ENCODE measurements at places on chromosomes 4 and X.

- no peak for DNase-seq
Measured at GRCh38 chrX:153948002-153948466, 3.6 kb upstream of the RENBP start.

DNA sequence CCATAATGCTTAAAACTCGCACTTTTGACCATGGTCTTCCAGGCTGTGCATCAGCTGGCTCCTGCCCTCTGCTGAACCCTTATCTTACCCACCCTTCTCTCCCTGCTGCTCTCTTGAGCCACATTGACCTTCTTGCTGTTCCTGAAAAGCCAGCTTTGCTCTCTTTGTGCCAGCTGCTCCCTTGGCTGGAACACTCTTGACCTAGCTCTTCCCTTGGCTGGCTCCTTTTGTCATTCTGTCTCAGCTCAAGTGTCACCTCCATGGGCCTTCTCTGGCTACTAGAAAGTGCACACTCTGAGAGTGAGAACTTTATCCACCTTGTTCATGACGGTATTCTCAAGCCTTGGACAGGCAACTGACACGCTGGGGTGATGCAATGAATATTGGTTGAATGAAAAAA, 112.1 kb downstream of the MGST2 start:
- no peak for DNase-seq

GRCh38 chr4:14892563-14892962, 109.7 kb upstream of the CPEB2 start:
- DNase-seq = no peak

DNA sequence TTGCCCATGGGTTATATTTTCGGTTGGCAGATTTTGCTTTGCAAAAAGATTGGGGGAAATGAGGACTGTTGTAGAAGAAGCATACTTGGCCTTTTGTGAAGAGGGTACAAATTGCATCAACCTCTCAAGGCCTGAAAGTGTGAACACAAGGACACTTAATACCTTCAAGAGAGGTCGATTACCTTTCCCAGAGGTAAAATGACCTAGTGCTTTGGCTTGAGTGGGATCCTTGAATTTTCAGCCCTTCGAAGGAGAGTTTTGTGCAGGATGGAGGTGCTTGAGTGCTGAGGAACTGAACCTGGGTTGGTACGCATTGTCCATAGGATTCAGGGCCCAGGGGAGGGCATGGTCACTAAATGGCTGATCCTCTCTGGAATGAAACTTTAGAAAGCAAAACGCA, 27.6 kb upstream of the NKAP start:
- DNase-seq = no peak

GRCh38 chrX:17944833-17945497, 83.9 kb upstream of the RAI2 start:
- DNase-seq = no peak

DNA sequence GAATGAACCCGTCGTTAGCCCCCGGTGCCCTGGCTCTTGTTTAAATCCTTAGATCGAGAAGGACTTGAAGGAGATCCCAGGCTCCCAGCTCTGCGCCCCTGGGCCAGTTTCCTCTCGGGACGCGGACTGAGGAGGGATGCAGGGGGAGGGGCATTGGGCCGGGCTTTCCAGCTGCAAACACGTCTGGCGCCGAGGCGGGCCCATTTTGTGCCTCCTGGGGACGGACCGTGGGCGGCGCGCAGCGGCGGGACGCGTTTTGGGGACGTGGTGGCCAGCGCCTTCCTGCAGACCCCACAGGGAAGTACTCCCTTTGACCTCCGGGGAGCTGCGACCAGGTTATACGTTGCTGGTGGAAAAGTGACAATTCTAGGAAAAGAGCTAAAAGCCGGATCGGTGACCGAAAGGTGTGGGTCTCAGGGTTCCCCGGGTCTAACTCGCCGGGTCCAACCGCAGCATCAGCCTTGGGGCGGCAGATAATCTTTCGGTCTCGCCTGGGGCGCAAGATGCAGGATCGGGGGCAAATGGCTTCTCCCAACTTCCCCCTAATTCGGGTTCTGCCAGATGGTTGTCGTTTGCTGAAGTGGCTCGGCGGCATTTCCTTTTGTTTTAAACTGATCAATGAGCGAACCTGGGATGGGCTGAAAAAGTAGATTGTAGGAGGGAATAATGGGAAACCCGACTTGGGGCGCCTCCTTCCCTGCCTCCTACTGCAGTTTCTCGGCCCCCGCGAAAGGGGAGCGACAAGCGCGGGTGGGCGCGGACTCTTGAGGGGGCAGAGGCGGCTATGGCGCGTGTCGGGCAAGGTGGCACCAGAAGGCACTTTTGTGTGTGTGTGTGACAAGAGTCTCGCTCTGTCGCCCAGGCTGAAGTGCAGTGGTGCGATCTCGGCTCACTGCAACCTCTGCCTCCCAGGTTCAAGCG, 2.9 kb downstream of the PDGFRA start:
- no peak for DNase-seq

DNA sequence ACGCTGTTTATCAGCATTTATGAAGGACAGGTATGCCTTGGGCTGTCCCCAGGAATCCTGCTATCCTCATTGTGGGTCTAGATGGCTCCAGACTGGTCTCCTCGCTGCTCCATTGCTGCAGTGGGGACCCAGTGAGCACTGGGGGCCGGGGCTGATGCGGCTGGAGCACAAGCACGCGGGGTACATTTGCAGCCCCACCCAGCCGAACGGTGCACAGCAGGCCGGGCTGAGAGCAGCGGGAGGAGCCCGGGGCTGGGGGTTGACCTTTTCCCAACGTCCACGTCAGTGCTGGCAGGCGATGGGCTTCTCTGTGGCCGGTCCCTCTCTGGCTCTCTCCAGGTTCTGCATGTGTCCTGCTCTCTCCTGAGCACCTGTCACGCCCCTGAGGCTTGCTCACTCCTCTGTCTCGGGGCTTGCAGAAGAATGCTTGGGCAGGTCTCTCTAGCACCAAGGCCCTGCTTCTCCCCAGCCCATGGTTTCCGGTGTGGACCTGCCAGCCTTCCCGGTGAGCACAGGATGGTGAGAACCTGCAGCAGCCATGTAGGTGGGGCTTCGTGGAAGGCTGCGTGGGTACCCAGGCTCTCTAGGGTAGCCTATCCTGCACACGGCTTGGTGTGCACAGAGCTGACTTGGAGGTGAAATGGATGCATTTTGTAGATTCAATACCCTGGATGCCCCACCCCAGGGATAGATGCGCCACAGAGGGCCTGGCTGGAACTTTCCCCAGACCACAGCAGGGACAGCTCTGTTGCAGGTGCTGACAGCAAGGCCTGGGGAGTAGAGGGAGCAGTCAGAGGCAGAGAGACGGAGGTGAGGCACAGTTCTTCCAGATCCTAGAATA, 89.1 kb upstream of the ADRA2C start:
- no peak for DNase-seq

- peak; percentile 29 for DNase-seq
Measured at GRCh38 chr4:147731580-147732517, at the start of gene ARHGAP10. ARHGAP10 (plus strand) TSS chr4:147732088; CDS start chr4:147732302, 214 bp downstream.

- no peak for DNase-seq
Measured at GRCh38 chrX:130834149-130834548, 68.9 kb downstream of the ENOX2 start.

DNA sequence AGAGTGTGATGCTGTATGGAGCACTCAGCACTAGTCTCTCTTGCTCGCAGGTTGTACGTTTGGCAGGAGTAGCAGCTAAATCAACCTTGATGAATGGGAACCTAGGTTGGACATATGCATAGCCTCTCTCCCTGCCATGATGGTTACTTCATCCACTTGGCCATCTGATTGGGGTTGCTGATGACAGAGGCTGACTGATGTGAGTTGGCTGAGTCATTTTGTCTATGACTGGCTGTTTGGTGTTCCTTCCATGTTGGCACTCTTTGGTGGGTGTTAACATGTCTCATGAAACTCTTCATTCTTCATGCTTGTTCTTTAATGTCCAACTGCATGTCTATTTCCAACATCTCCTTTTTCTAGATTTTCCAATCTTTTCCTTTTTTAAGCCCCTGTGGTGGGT, 31.6 kb upstream of the SPARCL1 start:
- DNase-seq = no peak

DNA sequence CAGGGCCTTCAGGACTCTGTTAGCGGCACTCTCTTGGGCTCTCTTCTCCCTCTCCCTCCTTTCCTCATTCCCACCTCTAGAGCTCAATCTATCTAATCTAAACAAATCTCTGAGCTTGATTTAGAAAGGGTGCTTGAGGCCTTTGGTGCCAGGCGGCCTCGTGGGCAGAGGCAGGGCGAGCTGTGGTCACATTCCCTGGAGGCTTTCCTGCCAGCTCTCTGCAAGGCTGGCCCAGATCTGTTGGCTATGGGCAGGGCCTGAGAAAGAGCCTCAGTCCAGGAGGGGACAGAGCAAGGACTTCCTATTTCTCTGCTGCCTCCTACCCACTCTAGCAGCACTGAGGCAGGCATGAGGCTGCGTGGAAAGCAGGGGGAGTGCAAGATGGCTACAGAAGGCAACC, 38.6 kb downstream of the PJA1 start:
- no peak for DNase-seq

DNA sequence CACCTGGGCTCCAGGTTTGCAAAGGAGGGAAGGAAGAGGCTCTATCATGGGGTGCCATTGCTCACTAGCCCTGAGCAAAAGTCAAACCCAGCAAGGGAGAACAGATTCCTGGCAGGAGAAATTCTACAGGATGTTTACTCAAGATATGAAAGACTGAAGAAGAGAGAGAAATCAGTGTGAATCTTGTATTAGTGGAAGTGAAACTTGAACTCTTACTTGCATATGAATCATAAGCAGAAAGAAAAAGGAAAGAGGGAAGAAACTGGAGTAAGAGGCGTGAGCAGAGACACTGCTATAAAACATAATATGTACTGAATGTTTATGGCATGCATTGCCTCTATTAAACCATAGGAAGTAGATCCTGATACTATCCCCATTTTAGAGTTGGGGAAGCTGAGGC, 60.9 kb downstream of the C4orf46 start:
- DNase-seq = no peak

DNA sequence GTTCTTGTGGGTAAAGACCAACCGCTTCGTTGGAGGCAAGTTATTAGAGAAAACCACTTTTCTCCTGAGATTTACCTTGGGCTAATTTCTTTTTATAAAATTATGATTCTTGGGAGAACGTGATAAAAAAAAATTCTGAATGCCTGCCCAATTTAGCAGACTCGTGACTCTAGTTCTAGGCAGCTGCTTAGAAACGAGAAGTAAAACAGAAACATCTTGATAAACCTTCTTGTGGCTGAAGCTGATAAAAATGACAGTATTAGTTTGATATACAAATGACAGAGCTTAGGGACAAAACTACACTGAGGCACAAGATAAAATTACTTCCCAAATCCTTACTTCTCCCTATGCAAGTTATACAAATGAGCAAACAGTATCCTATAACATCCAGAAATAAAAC, 458.9 kb upstream of the TEX13C start:
- no peak for DNase-seq

DNA sequence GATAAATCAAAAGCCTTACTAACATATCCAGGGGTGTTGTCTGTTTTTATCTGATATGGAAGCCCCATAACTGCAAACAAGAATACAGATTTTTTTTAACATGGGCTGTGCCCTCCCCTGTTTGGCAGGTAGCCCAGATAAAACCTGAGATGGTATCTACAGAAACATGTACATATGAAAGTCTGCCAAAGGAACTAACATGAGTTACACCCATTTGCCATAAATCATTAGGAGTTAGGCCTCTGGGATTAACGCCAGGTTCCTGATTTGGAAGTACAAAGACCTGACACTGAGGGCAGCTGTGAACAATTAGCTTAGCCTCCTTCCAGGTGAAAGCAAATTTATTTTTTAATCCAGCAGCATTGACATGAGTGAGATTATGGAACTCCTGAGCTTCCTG, 264.3 kb downstream of the TECRL start:
- no peak for DNase-seq

DNA sequence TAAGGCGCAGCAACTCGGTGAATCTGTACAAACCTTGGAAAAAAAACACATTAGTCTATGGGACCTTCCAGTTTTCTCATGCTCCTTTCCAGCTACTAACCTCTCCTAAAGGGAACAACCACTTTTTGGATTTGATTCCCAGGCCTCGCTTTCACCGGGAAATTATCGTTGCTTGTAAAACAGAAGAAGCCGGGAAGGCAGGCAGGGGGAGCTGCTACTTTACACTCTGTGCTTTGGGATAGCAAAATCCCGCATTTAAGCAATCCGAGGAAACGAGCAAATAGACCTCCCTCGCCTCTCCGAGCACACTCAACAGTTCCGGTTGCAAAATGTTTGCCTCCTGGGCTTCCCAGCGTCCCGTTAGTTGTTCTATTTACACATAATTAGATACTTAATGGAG, 1.2 kb downstream of the CD38 start:
- no peak for DNase-seq

- DNase-seq = no peak
Measured at GRCh38 chrX:18722500-18723071, 15.1 kb downstream of the PPEF1 start.

GRCh38 chr4:165402375-165402774, 23.6 kb downstream of the CPE start:
- DNase-seq = no peak

- DNase-seq = no peak
Measured at GRCh38 chr4:26342328-26343037, 21.7 kb downstream of the RBPJ start.

DNA sequence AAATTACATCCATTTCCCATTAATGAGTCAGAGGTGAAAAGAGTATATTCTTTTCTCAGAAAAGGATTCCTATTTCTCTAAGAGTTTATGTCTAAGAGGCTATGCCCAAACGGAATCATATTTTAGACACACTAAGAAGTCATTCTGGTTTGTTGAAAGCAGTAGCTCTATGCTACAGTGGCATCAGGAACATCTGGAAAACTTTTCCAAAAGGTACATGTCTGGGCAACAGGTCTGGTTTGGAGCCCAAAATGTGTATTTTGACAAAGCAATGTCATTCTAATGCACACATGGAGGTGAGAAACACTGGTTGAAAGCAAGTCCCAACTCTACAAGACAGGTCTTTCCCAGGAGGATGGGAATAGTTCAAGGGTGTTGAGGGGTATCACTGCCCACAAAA, 56.1 kb downstream of the APBB2 start:
- DNase-seq = no peak

GRCh38 chr4:109414938-109415337, 18.7 kb upstream of the SEC24B start:
- no peak for DNase-seq

- no peak for DNase-seq
Measured at GRCh38 chrX:30144971-30145731, 70.2 kb upstream of the MAGEB2 start.

- no peak for DNase-seq
Measured at GRCh38 chr4:26181616-26182015, 139.2 kb upstream of the RBPJ start.

- DNase-seq = no peak
Measured at GRCh38 chrX:28756647-28757046, 169.4 kb downstream of the IL1RAPL1 start.

GRCh38 chr4:31645236-31645635, 925.1 kb downstream of the PCDH7 start:
- DNase-seq = no peak

- no peak for DNase-seq
Measured at GRCh38 chr4:161704653-161705052, 459.1 kb downstream of the FSTL5 start.

DNA sequence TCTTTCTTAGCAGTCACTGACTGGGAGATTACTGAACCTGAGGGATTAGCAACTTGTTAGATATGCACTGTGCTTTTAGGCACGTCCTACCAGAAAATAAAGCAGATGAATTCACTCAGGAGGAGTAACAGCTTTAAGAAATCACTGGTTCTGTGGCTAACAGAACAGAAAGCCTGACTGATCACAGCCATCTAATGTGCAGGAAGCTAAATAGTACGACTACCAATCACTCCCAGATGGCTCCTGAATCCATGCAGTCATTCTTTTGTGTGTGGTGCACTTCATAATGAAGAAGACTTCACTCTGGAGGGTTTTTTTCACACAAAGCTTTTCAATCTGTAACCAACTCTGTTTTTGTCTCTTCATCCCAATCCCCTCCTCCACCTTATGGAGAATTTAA, 305.3 kb upstream of the INTU start:
- no peak for DNase-seq
